ENCODE measurements at places on chromosomes 6 and 20.

DNA sequence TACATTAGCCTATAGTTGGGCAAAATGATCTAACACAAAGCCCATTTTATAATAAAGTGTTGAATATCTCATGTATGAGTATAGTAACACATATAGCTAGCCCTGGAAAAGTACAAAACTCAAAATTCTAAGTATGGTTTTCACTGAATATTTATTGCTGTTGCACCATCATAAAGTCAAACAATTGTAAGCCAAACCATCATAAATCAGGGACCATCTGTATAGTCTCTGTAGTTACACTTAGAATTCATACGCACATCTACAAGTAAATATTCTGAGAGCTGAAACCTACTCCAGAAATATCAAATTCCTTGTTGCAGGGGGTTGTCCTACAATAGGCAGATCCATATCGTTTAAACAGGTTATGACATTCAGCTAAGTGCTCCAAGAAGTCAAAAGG, 817.3 kb downstream of the BCKDHB start:
- DNase-seq: no peak

- no peak for DNase-seq
Observed at GRCh38 chr6:18861204-18861603, 474.1 kb downstream of the RNF144B start.

- no peak for DNase-seq
Observed at GRCh38 chr20:58701431-58702160, 9.0 kb downstream of the NPEPL1 start.

DNA sequence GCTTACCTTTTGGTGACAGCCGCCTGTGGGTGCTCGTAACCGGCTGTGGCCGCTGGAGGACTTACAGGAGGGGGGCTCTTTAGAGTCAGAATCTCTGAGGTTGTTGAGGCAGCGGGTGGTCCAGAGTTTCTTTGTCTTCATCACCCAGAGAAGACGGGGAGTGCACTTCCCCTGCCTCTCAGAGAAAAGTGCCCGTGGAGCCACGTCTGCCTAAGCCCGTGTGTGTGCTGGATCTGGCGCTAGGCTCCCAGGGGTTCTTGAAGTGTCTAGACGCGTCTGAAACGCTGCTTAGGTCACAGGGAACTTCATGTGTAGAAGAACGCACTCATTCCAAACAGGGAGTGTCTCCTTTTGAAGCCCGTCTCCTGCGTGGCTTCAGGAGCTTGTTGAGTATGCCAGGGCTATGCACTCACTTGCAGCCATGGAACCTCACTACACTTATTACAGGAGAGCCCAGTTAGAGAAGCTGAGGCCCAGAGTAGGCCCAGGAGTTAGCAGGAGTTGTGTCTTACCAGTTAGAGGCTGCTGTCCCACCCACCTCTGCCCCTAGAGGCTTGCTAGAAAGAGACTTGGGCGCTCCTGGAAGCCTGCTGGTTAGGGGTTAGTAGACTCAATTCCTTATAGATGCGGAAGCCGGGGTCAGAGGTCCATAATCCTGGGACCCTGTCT, 1.3 kb downstream of the LSM14B start:
- DNase-seq: no peak

GRCh38 chr6:128336436-128337095, 183.8 kb downstream of the PTPRK start:
- no peak for DNase-seq

DNA sequence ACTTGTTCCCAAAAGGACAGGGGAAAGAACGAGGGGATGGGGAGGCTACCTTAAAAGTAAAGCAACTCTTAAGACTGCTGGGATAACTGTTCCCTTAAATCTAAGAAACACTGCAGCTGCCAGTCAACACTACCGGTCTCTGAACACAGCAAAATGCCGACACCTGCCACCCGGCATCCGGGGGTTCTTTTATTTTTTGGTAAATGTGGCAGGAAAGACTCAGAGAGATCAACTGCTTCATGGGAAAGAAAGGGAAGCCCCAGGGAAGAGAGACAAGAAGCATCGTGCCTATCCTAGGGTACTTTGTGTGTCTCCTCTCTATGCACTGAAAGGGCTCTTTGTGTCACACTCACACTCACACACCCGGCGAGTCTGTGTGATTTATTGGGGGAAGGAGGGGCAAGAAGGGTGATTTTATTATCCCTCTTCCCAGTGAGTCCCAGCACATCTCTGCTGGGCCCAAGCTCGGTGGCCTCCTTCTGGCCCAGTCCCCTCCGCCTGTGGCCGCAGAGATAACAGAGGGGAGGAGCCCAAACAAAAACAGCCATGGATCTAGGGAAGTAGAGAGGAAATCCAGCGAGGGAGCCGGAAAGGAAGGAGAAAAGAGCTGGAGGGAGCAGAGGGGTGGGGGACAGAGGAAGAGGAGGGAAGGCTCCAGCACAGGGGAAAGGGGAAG, 1.4 kb downstream of the FYN start:
- DNase-seq: no peak

- no peak for DNase-seq
Observed at GRCh38 chr20:63452821-63453523, 19.5 kb downstream of the KCNQ2 start.

GRCh38 chr6:170434117-170434820, 118.8 kb downstream of the PSMB1 start:
- DNase-seq: no peak

DNA sequence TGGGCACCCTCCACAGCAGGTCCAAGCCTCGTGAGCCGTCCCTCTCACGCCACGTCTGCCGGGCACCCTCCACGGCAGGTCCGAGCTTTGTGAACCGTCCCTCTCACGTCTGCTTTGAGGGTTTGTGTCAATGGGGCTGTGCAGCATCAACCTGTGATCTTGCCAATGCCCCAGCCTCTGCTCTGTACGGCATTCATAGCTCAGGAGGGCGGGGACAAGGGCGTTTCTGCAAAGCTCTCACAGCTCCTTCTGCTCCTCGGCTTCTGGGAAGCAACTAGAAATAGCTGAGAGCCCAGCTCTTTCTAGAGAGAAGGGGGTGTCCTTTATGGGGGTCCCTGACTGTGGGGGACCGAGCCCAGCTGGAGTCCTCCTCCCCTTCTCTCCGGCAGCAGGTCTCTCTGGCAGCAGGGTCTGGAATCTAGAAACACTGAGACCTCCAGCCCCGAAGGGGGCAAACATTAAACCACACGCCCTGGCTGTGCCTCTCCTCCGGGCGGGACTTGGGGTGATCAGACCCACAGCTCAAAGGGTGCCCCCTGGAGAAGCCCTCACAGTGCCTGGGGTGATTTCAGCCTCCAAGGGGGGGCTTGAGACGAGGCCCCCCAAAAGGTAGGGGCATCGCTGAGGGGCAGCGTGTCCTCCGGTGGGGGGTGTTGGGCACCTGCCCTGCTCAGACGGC, 41.2 kb upstream of the CHRNA4 start:
- no peak for DNase-seq

DNA sequence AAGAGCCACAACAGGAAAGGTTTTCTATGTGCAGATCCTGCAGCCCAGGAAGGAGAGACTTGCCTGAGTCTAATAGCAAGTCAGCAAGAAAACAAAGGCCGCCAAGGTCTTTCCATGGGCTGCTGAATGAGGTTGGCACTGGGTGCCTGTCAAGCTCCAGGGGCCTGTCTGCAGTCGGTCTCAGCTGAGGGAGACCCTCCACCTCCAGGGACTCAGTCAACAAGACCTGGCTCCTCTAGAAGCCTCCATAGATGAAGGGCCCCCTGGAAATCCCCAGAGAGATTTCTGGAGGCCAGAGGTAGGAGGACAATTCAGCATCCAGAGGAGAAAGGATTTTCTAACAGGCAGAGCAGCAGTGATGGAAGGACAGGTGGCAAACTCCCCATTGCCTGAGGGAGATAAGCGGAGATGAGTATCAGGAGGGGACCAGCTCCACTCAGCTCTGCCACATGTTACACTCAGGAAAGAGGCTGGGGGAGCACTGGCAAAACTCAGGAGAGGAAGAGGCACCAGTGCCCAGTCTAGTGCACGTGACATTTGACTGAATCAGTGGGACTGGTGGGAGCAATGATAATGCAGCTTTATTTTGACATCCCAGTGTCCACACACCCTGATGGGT, 33.5 kb upstream of the FKBP1A start:
- no peak for DNase-seq

- DNase-seq: no peak
Observed at GRCh38 chr6:164928057-164928727, 381.2 kb downstream of the C6orf118 start.

GRCh38 chr20:35200267-35200666, 26.2 kb upstream of the MMP24 start:
- no peak for DNase-seq

DNA sequence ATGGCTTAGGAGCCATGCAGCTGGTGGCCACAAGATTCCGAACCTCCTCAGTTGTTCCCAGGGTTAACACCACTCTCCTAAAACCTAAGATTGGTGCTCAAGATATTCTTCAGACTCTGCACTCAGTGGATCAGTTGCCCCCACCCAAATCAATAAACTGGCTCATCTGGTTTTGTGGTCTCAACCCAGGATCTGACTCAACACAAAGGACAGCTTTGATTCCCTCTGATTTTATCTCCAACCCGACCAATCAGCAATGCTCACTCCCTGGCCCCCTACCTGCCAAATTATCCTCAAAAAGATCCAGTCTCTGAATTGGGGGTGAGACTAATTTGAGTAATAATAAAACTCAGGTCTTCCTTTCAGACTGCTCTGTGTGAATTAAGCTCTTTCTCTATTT, 137.5 kb downstream of the EYS start:
- DNase-seq: no peak

GRCh38 chr6:72825315-72825911, 203.5 kb downstream of the KCNQ5 start:
- no peak for DNase-seq

- no peak for DNase-seq
Observed at GRCh38 chr6:2502998-2503674, 247.6 kb downstream of the MYLK4 start.

GRCh38 chr6:108635505-108636226, 74.9 kb downstream of the FOXO3 start:
- no peak for DNase-seq

DNA sequence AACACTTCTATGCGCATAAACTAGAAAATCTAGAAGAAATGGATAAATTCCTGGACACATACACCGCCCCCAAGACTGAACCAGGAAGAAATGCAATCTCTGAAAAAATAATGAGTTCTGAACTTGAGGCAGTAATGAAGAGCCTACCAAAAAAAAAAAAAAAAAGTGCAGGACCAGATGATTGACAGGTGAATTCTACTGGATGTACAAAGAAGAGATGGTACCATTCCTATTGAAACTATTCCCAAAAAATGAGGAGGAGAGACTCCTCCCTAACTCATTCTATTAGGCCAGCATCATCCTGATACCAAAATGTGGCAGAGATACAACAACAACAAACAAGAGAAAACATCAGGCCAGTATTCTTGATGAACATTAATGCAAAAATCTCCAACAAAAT, 22.7 kb downstream of the HLA-C start:
- no peak for DNase-seq

DNA sequence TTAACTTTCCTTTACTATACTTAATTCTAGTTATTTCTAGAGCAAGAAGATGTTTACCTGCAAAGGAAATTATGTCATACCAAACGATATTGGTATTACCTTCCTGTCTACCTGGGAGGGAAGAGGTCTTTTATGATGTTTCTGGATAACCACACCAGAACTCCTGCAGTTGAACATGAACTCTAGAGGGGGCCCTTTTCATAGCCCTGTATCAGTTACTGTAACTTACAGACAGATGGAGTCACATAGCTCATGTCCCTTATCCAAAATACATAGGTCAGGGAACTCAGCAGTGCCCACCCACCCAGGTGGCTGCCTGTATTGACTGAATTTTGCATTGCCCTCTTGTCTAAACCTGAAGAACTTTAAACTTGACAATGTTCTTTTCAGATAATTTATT, 35.1 kb upstream of the MYL9 start:
- DNase-seq: no peak

- DNase-seq: no peak
Observed at GRCh38 chr20:61664556-61665320, 400.9 kb downstream of the TAF4 start.

- DNase-seq: no peak
Observed at GRCh38 chr6:27126046-27126814, 121.3 kb upstream of the PRSS16 start.

- no peak for DNase-seq
Observed at GRCh38 chr6:34295721-34296120, 46.9 kb upstream of the SMIM29 start.

- no peak for DNase-seq
Observed at GRCh38 chr6:108958900-108959770, 110.9 kb downstream of the ARMC2 start.

- DNase-seq: no peak
Observed at GRCh38 chr20:63702036-63702665, 5.6 kb downstream of the ARFRP1 start.

- no peak for DNase-seq
Observed at GRCh38 chr6:42511803-42512422, 51.9 kb upstream of the UBR2 start.

DNA sequence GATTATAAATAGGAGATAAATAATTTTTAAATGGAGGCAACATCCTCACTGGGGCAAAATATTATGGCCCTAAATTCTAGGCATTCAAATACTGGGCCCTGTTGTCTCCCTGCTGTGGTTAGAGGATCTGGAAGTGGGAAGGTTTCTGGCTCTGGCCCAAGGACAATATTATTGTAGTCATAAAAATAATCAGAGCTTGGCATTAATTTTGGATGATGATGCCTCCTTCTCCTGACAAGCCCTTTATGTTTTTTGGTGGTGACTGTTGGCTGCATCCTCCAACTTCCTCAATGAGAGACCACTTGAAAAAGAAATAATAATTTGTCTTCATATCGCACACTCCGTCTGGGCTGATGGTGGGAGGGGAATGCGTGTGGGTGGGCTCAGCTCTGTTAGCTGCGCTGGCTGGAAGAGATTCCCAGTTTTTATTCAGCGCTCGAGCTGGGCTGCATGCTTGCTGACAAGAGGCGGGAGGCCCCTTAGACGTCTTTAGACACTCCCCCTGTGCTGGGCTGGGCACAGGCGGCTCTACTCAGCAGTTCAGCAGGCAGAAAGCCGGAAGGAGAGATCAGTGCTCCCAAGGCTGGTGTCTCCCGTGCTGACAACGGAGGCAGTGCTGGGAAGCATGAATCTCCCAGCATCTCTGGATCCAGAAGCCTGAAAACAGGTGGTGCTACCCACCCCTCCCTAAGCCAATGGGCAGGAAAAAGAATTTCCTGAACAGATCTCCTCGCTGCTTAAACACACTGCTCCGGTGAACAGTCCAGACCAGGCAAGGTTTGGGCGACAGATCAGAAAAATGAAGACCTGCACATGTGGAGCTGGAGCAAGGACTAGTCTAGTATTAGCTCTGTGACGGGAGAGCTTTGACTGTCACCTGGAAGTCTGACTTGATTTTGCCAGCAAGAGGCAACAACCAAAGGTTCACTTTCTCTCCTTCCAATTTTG, 97.7 kb downstream of the SYCP2 start:
- DNase-seq: no peak

DNA sequence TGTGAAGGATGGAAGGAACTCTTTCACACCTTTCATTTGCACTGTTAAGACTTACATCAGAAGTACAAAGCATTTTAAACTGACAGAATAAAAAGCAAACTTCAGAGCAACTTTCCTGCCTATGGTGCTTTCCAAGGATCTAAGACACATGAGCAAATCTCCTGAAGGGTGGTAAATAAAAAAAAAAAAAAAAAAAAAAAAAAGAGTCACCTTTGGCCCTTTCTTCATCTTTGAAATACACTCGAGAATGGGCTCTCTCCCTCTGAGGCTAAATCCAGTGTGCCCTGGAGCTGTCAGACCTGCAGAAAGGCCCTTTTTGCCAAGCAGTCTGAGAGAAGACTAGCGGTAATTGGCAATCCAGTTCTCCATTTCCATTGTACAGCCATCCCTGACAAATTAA, 1113.8 kb upstream of the FLRT3 start:
- no peak for DNase-seq

- no peak for DNase-seq
Observed at GRCh38 chr6:127404133-127404532, 55.1 kb downstream of the KIAA0408 start.

GRCh38 chr20:20089939-20090338, 37.6 kb downstream of the CFAP61 start:
- no peak for DNase-seq
